GM13977 (cell line): ENCODE measurements at places on chromosomes 3 and 15.

DNA sequence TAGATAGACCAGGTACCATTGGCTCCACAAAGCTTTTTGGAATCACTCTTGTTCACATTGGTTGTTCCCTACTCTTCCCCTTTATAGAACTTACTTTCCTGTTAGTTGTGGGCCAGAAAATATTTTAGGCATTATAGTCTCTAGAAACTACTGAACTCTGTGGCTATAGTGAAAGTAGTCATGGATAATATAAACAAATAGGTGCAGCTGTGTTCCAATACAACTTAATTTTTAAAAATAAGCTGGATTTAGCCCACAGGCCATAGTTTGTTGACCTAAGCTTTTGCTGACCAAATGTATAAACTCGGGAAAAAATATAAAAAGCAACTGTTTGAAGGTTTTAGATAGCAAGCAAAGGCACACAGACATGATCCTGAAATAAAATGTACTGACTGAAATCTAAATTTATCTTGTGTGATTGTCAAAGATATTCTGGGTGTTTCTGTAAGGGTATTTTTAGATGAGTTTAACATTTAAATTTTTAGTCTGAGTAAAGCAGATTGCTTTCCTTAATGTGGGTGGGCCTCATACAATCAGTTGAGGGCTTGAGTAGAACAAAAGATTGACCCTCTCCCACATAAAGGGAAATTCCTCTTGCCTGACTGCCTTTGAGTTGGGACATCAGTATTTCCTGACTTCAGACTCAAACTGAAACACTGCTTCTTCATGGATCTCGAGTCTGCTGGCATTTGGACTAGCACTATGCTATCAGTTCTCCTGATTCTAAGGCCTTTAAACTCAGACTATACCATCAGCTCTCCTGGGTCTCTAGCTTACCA lies 13.2 kb downstream of the IQCB1 start:
- no peak for DNase-seq

- DNase-seq, result no peak
These were observed 291.8 kb downstream of the EDEM1 start for GRCh38 chr3:5479229-5479799.

DNA sequence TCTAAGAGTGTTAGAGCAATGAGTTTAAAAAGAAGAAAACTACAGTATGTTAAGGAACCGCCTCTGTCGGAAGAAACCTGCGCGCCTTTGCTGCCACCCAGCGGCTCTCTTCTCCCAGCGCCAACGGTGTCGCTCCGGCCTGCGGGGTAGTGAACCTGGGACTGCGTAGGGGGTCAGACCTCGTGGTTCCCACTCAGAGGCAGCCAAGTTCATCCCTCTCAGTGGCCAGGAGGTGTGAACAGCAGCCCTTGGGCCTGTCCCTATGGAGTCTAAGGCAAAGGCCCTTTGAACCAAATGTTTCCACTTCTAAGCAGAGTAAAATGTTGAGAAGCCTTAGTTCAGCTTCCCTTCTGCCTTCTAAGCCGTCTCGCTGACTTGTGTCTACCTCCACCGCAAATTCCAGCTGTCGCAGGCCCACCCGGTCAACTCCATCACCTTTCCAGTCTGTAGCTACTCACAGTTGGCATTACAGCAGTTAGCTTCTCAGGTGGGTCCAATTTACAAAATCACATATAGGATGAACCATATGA lies 980 bp upstream of the RAB27A start:
- DNase-seq, result peak; percentile 85

DNA sequence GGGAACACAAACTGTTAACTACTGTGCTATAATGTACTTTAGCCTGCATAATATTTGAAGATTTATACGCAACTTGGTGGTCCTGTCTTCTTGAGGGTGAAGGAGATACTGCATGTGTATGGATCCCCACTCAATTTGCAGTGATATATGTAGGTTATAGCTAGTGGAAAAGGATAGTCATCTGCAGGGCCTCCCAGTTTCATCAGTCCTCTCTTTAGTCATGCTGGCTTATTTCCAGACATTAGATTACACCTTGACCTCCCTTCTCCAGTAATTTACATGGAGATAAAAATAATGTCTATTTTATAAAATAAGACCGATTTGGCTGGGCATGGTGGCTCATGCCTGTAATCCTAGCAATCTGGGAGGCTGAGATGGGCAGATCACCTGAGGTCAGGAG lies 3.7 kb downstream of the NR1D2 start:
- no peak for DNase-seq

DNA sequence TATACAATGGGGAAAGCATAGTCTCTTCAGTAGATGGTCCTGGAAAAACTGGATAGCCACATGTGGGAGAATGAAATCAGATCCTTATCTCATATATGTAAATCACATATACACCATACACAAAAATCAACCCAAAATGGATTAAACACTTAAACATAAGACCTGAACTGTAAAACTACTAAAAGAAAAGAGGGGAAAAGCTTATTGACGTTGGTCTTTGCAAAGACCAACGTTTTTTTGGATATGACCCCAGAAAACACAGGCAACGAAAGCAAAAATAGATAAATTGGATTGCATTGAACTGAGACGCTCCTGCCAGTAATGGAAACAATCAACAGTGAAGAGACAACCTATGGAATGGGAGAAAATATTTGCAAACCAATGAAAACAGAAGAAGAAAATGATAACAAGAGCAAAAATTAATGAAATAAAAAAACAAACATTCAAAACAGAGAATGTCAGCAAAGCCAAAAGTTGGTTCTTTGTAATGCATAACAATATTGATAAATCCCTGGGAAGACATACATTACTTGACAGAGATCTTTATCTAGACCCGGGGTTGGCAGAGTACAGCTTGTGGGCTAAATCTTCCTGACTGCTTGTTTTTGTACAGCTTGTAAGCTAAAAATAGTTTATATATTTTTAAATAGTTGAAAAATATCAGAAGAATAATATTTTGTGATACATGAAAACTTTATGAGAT lies 86.9 kb downstream of the NEO1 start:
- DNase-seq, result no peak

DNA sequence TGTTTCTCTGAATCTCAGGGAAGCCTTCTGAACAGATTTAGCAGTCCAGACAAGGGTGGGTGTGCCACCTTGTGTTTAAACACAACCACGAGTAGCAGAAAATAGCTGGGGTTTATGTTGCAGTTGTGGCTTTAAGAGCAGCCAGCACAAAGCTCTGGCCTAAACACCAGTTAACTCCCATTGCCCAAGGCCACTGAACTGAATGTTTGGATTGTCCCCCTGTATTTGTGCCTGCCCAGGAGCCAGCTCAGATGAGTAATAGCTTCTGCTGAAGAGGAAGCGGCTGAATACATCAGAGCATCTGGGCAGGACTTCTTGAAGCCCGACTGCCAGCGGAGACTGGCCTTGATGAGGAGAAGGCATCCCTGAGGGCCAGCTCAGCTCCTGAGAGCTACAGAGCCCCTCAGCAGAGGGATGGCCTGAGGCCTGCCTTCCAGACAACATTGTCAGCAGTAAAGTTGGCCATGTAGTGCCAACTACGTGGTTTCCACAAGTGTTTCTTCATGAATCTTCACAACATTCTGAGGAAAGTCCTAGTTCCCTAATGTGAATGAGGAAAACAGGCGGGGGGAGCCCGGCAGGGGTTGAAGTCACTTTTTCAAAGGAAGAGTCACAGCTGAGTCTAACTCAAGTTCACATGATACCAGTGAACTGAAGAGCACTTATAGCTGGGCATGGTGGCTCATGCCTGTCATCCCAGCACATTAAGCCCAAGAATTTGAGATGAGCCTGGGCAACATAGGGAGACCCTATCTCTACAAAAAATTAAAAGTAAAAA lies 65.8 kb upstream of the ZBTB38 start:
- DNase-seq, result no peak

GRCh38 chr15:62142736-62143135 lies 22.3 kb downstream of the C2CD4B start:
- no peak for DNase-seq

DNA sequence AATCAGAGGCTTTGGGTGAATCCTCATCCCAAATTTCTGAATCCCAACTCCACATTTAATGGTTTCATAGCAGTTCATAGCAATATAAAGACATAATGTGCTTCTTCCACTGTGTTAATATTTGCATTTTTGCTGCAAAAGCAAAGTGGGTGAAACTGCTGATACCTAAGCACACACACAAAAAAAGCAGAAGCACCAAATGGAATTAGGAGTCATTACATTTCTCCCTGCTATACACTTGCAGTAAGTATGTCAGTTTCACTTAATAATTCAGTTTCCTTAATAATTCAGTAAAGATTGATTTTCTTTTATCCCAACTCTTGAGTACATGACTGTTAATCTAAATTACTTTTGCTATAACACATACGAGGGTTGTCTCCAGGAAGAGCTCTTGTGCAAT lies 48.9 kb upstream of the ALCAM start:
- DNase-seq, result no peak

DNA sequence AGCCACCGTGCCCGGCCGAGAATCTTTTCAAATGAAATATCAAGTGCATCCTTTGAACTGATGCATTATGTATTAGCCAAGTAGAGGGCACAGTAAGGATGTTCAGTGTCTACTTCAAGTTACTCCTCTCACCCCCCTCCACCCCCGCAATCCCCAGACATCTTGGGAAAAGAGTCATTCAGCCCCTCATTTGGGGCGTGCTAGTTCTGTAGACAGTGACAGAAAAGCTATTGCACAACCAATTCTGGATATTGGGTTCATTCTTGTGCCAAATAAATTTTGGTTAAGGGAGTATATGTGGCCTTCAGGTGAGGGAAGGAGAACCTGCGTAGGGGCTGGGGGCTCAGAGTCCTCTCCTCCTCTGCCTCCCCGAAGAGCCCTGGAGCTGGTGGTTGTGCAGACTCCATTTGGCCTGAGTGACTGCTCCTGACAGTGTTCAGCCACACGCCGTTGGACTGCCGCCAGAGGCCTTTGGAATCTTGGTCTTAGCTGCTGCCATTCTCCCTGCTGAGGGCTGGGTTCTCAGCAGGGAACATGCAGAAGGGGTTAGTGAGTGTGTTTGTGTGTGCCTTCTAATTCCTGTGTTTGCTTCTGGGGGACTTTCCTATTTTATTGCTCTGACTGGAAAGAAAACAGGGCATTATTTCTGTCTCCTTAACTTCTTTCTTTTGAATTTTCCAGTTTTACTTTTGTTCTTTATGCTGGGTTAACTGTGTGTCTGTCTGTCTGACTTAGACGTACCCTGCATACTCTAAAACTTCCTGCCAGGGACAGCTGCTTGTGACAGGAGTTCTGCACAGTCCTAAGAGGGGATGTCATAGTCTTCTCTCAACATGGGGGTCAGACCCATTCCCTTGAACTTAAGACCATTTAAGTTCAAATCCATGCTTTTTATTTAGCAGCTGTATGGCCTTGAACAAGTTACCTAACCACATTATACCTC lies 21.0 kb downstream of the RARB start:
- no peak for DNase-seq

GRCh38 chr3:112074616-112075497 lies 11.3 kb upstream of the C3orf52 start:
- peak; percentile 64 for DNase-seq

GRCh38 chr15:90213818-90214204 lies 12.7 kb downstream of the SEMA4B start:
- DNase-seq, result no peak

GRCh38 chr15:70240082-70240481 lies 142.4 kb upstream of the TLE3 start:
- DNase-seq, result peak; percentile 71

- DNase-seq, result no peak
These were observed 139.2 kb upstream of the EOMES start for GRCh38 chr3:27861046-27862036.

DNA sequence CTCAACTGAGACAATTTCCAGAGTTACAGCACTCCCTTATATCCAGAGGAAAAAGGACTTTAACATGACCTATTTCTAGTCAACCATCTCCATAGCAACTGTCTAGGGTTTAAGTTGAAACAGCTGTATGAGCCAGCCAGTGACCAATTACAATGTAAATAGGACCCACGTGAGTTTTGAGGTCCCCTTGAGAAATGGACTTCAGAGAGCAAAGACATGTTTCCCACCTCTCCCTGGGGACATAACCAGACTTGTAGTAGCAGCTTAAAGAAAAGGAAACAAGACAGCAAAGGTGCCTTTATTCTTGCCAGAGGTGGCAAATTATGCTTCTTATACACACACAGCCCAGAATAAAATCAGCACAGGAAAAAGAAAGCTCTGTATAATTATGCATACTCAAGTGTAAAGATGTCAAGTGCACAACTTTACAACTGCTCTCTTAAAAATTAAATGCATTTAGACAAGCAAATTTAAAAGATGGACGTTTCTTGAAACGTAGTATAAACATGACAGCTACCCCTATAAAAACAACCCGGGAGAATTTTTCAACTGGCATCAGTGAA lies 40.2 kb downstream of the SUMF1 start:
- DNase-seq, result no peak

- DNase-seq, result no peak
These were observed 2.7 kb downstream of the PRKCD start for GRCh38 chr3:53163444-53164387.

- DNase-seq, result no peak
These were observed 15.6 kb upstream of the TLE3 start for GRCh38 chr15:70113304-70113700.

GRCh38 chr3:197340521-197340871 lies 42.1 kb upstream of the DLG1 start:
- no peak for DNase-seq

DNA sequence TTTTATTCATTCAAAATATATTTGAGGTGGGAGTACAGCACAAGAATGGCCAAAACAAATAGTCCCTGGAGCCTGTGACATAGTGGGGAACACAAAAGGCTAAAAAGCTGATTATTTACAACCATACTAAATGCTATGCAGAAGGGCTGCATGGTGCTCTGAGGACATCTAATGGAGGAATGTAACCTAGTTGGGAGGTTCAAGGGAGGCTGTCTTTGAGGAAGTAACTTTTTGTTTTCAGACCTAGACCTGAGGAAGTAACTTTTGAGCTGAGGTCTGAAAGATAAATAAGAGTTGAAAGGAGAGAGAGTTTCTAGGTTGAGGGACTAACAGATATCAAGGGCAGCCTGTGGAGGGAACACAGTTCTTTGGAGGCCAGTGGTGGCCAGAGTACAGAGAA lies 34.8 kb upstream of the RASA2 start:
- DNase-seq, result peak; percentile 55

- no peak for DNase-seq
These were observed 19.6 kb downstream of the HEMK1 start for GRCh38 chr3:50588759-50589433.

- DNase-seq, result no peak
These were observed 121.8 kb downstream of the ZNF609 start for GRCh38 chr15:64582202-64582601.

- DNase-seq, result no peak
These were observed 1.1 kb upstream of the GPR15 start for GRCh38 chr3:98530676-98531075.

- DNase-seq, result no peak
These were observed 492.1 kb downstream of the NLGN1 start for GRCh38 chr3:173889596-173889995.

DNA sequence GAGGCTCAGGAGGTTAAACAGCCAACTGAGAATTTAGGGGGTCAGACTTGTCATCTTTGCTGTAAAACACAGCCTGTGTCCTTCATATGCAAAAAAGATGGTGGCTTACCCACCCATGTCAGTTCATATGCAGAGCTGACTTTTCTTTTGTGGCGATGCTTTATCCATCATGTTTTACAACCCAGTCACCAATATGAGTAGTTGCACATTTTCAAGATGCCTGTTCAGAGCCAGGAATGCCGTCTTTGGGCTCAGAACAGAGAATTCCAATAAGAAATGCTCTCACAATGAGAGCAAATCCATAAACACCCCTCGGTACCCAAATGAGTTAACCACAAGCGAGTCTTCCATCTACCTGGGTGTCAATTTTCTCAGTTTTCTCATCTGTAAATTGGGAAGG lies 83.6 kb downstream of the TIGIT start:
- DNase-seq, result no peak

- DNase-seq, result no peak
These were observed 122.2 kb downstream of the SYNPR start for GRCh38 chr3:63400246-63400860.

GRCh38 chr15:92166751-92167405 lies 226.8 kb upstream of the ST8SIA2 start:
- DNase-seq, result no peak
